ENCODE measurements at places on chromosomes 4 and X.

DNA sequence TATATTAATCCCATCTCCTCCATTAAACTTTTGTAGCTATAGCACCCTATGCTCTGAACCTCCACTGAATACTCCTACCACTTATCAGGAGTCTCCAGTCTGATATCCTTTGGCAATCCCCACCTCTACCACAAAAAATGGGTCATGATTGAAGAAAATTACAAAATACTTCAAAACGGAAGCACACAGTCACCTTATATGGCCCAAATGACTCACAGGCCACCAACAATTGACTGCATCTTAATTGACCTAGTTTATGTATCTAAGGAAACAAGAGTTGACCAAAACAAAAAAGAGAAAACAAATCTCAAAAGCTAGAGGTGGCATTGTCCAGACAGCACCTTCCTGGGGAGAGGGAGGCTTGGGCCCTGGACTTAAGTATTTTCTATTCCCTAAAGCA lies 120.0 kb upstream of the DIAPH2 start:
- no peak for DNase-seq

GRCh38 chrX:135605906-135606305 lies 85.4 kb downstream of the INTS6L start:
- no peak for DNase-seq

- no peak for DNase-seq
Observed at GRCh38 chrX:147476008-147476407, 435.7 kb upstream of the FMR1 start.

DNA sequence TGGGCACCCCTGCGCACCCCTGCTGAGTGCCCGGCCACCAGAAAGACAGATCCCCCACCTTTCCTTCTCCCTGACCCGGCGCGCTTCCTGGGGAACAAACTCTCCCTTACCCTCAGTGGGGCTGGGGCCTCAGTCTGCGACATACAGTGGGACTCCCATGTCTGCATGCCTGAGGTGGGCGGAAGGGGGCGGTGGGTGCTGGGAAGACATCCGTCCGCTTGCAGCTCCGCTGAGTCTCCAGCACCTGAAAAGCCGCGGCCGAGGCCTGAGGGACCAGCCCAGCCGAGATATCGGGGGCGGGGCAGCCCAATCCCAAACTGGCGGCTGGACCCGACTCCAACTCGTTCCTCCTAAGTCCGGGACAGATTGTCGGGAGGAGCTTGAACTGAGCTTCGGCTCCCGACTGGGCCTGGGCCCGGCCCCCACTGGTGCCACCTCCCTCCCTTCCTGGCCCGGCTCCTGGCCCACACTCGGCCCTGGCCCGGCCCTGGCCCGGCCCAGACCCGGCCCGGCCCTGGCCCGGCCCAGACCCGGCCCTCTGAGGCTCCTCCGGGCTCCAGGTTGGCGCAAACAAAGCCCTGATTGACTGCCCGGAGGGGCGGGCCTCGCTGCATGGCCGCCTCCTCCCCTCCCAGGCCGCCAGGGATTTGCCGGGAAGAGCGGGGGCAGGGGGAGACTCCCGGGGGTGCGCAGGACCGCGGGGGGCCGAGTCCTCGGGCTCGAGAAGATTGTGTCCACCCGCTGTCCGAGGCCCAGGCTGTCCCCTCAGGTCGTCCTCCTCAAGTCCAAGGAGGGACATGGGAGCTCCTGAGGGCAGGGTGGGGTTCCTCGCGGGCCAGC lies 877 bp upstream of the SLC16A2 start:
- DNase-seq = no peak

- DNase-seq = no peak
Observed at GRCh38 chr4:153227469-153228075, 23.3 kb downstream of the TRIM2 start.

Data from central memory CD4-positive, alpha-beta T cell (primary cell).